ENCODE measurements at places on chromosomes 2 and 18. TPM values are rescaled to one million over a fixed set of nuclear protein-coding genes. Genes with fewer than 3 reads are reported as not detected.

GRCh38 chr2:122205641-122206040, 450.2 kb downstream of the TSN start:
- DNase-seq, result no peak

DNA sequence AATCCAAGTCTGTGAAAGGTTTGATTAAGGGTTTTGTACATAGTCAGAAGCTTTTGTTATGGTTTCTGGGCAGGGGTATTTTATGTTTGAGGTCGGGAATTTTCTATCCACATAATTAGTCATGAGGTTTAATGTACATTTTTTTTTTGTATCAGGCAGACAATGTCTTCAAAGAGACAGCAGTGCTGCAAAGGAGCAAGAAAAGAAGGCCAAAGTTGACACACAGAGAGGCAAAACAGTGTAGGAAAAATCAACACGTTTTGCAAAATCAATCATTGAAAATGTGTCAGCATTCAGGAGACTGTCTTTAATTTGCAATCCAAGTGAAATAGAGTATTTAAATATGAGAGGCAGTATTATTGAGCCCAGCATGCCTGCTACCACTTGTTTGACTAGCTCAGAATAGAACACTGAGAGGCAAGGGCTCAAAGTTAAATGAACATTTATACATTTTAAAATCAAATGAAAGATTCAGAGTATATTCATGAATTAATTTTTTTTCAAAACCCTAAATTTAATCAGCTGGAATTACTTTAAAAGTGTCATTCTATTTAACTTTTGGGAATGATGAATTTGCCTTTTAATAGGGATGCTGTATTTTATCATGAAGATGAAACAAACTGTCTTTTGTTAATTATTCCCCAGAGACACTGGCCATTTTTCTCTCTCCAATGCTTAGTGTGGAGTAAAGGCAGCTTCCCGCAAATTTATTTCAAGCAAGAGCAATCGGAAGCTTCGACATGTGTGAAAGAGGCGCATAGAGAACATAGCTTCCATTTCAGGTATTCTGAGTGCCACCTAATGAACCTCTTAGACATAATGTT, 11.3 kb downstream of the VRK2 start:
- DNase-seq, result no peak

GRCh38 chr2:239694487-239694886, 293.7 kb upstream of the HDAC4 start:
- DNase-seq, result no peak

GRCh38 chr2:47357483-47357882, 45.5 kb upstream of the MSH2 start:
- peak; percentile 65 for DNase-seq

- DNase-seq, result no peak
Measured at GRCh38 chr2:121330921-121331320, 45.9 kb upstream of the TFCP2L1 start.

GRCh38 chr2:43268066-43268953, 41.9 kb upstream of the ZFP36L2 start:
- no peak for DNase-seq

- DNase-seq, result peak; percentile 25
Measured at GRCh38 chr2:5479265-5479928, 212.8 kb upstream of the SOX11 start.

GRCh38 chr2:238350150-238350897, 30.0 kb downstream of the TRAF3IP1 start:
- no peak for DNase-seq

- DNase-seq, result no peak
Measured at GRCh38 chr18:2002604-2003003, 568.7 kb downstream of the METTL4 start.

GRCh38 chr18:56841836-56842235, 190.7 kb downstream of the WDR7 start:
- no peak for DNase-seq

DNA sequence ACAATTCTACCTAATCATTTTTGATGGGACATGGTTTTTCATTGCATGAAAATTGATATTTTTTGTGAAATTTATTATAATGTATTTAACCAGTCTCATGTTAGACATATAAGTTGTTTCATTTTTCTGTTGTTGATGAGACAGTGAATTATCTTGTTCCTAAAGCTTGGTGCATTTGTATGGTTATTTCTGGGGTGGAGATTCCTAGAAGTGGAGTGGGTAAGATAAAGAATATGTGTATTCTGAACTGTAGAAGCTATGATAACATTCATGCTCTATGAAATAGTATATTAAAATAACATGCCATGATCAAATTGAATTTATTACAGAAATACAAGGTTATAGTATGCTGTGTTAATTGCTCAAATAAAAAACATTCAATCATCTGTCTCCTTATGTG, 69.2 kb downstream of the BOLA3 start:
- DNase-seq, result no peak

GRCh38 chr18:10244341-10244740, 210.1 kb upstream of the APCDD1 start:
- DNase-seq, result no peak

The LONRF2 gene
- 5.1 TPM for total RNA-seq

The CYP27C1 gene
- total RNA-seq, result 4.4 TPM

The COL3A1 gene
- total RNA-seq, result 6,407 TPM

The CIB4 gene
- not detected for total RNA-seq

Data from tongue (tissue), 3 donors.